Esophagus muscularis mucosa (tissue), 4 donors: ENCODE measurements at places on chromosomes 13 and 19.

GRCh38 chr13:99072941-99073340 is 95.1 kb upstream of the DOCK9 start:
- DNase-seq = no peak

DNA sequence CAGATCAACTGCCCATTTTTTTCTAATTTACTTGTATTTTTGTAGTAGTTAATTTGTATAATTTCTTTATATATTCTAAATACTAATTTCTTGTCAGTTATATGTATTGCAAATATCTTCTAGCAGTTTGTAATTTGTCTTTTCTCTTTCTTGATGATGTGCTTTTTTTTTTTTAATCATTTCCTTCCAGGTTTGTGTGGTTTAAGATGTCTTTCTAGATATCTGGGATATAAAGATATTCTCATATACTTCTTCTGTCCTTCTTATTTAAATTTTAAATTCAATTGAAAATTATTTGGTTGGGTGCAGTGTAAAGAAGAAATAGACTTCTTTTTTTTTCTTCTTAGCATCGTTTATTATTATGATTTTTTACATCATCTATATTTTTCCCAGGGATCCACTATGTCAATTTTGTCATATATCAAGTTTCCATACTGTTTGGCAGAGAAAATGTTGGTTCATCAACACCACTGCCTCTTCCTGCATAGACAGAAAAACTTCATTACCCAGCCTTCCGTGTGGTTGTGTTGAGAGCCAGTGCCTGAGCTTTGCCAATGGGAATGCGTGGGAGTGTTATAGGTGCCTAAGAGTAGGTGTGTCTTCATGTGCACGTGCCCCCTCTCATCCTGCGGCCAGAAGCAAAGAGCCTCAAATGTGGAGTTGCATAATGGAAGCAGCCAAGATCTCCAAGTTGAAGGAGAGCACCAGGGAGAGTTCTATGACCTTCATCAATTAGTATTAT is 15.8 kb downstream of the CPB2 start:
- DNase-seq = no peak

GRCh38 chr13:33639626-33640080 is 178.3 kb upstream of the RFC3 start:
- no peak for DNase-seq

GRCh38 chr19:7535047-7535997 is at the start of gene PNPLA6:
Gene PNPLA6 (plus strand): TSS chr19:7535717. CDS start chr19:7535789, 72 bp downstream.
- DNase-seq = peak; percentile 99
